ENCODE measurements at places on chromosomes 12 and 14.
A peak's percentile ranks its signal among the peaks of the same experiment; 100 is the strongest.

- DNase-seq, result peak; percentile 75
Observed at GRCh38 chr14:102530828-102531478, 21.4 kb upstream of the ANKRD9 start.

DNA sequence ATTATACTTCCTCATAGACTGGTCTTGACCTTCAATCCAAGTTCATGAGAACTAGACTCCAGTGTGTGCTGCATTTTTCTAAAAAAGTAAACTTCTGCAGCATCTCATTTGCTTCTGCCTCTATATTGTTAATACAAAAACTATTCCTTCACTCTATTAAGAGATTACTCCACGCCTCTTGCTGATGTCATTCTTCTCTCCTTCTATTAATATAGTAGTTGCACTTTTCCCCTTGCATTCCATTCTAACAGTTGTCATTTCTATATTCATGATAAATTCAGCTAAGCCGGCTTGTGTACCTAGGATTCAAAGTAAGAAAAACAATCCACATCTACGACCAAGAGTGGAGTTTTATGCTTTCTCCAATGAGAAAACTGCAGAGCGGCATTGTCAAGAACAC lies 480.4 kb upstream of the NOVA1 start:
- no peak for DNase-seq

GRCh38 chr12:93514853-93515252 lies 47.5 kb downstream of the MRPL42 start:
- DNase-seq, result no peak

DNA sequence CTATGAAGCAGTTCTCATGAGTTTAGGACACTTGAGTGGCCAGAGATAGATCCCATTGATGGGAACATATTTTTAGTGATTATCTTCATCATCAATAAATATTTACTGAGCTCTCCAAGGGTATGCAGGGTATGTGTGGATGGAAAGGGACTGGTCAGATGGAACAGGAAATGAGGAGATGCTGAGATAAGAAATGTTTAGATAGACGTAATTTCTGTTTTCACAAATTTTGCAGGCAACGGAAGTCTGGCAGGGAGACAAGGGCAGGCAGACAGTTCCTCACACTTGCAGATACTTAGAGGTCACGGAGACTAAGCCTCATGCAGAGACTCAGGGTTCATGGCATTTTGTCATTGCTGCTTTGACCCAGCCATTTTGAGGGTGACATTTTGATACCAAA lies 24.3 kb downstream of the BCL2L14 start:
- DNase-seq, result no peak

DNA sequence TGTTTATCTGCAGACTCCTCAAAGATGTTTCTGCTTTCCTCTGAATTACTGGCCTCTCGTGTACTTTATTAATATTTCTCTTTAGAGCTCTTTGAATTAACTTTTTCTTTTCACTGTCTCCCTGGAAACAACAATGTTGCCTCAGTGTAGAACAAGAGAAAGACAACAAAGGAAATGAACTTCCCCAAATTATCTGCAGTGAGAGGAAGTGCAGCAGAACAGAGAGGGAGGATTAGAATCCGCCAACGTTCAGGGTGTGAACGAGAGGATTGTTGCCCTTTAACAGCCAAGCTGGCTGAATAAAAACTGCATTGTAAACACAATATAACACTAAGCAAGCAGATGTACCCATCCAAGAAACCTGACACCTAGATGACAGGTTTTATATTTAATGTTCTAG lies 375.9 kb downstream of the GALC start:
- peak; percentile 68 for DNase-seq

- no peak for DNase-seq
Observed at GRCh38 chr12:125552295-125552694, 487.1 kb downstream of the AACS start.

DNA sequence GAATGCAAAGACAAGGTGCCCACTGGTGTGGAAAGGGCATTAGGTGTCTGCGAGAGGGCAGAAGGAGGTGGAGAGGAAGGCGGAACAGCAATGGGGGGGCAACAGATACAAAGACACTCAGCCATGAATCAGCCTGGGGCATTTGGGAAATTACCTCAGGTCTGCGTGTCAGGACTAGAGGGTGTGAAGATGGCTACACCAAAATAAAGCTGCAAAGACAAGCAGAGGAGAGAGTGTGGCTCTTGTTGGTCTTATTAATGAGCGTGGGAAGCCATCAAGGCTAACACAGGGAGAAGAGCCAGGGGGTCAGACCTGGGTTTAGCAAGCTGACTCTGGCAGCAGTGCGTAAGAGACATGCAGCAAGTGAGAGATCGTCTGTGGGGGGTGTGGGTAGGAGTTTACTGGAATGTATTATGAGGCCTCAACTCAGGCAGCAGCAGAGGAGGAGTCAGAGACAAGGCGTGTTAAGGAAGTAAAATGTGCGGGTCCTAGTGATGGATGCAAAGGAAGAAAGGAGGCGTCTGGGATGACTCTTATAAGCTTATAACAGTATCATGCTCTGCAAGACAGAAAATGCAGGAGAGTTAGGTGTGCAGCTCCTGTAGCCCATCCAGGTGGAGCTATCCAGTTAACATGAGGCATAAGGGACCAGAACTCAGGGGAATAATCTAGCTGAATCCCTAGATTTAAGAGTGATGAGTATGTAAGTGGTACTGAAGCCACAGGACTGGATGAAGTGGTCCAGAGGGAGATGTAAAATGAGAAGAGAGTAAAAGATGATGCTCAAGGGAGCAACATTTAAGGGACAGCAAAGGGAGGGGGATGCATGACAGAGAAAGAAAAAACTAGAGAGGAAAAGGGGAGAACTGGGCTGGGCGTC lies 50.4 kb downstream of the KCNK10 start:
- DNase-seq, result no peak

- no peak for DNase-seq
Observed at GRCh38 chr14:72864712-72865365, 29.1 kb downstream of the DPF3 start.

GRCh38 chr12:63961543-63961942 lies 117.0 kb downstream of the SRGAP1 start:
- no peak for DNase-seq
